ENCODE measurements at places on chromosomes 2 and 18.

- no peak for DNase-seq
Measured at GRCh38 chr2:196413821-196414274, 225.7 kb upstream of the CCDC150 start.

DNA sequence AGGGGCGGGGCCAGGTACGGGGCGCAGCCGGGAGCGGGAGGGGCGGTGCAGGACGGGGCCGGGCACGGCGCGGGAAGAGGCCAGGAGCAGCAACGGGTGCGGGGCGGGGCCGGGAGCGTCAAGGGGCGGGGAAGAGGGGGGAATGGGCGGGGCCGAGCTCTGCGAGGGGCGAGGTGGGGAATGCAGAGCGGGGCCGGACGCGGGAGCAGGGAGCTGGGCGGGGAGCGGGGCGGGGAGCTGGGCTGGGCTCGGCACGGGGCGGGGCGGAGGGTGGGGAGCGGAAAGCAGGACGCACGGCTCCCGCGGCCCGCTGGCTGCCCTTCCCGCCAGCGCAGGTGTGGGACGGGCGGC lies at the start of gene IMPA2:
Gene IMPA2 (plus strand): TSS at position 316 of the 351 bp plus-strand sequence. CDS start 163 bp downstream, outside the sequence.
- DNase-seq, result no peak

- no peak for DNase-seq
Measured at GRCh38 chr2:15594291-15595256, 2.9 kb downstream of the DDX1 start.

- no peak for DNase-seq
Measured at GRCh38 chr18:52577795-52578194, 237.8 kb downstream of the DCC start.

DNA sequence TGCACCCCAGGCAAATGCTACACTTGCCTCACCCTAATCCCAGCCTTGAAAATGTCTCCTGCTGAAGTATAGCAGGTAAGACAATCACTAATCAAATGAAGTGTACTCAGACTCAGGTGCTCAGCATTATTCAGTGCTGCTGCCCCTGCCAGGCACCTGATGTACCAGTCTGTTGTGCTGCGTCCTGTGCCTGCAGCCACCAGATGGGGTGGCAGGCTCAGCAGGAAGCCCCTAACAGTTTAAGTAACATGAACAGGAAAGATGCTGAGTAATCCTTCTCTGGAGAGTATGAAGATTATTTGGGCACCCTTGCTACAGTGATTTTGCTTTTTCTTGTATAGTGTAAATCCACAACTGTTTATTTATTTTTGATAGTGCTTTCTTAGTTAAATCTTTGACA lies 69.1 kb downstream of the TACR1 start:
- DNase-seq, result no peak

DNA sequence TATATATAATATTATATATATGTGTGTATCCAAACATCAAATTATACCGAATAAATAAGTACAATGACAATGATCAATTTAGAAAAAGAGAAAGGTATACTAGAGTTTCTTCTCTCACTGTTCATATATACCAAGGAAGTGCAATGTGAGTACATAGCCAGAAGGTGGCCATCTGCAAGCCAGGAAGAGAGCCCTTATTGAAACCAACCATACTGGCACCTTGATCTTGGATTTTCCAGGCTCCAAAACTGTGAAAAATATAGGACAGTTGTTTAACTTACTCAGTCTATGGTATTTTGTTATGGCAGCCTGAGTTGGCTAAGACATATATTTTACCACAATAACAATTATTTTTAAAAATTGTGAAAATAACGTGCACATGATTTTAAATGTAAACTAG lies 1490.2 kb upstream of the SLC39A10 start:
- no peak for DNase-seq

GRCh38 chr18:29176681-29177080 lies 999.8 kb upstream of the CDH2 start:
- no peak for DNase-seq

GRCh38 chr18:58407263-58407648 lies 221.6 kb downstream of the ALPK2 start:
- DNase-seq, result no peak

DNA sequence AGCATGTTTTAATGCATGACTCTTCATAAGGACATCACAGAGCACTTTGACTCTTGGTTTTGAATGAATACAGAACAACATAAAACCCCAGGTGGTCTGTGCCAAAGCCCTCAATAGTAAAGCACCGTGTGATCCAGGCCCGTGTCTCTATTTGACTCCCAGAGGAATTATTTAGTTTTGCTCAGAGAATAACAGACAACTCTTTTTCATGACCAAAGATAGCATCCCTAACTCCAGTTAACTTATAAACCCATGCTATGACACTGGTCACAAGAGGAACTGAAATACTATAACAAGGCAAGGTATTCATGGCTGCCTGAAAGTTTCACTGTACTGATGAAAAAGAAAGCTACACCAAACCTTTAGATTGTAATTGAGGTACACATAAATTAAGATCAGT lies 128.4 kb downstream of the IKZF2 start:
- no peak for DNase-seq

- DNase-seq, result no peak
Measured at GRCh38 chr18:36744261-36744876, 84.4 kb downstream of the TPGS2 start.

DNA sequence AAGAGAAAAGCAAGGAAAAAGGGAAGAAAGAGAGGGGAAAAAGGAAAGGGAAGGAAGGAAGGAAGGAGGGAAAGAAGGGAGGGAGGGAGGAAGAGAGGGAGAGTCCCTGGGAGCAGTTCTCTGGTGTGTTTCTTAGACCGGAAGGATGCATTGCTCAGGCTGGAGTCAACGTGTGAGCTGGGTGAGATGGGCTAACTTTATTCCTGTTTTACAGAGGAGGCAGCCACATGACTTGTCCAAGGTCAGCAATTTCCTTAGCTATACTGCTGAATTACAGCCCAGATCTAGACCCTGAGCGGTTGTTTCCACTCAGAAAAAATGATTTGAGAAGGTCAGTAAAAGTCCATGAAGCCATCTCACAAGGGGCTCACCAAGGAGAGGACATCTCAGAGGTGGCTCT lies 86.6 kb upstream of the APCDD1 start:
- no peak for DNase-seq

DNA sequence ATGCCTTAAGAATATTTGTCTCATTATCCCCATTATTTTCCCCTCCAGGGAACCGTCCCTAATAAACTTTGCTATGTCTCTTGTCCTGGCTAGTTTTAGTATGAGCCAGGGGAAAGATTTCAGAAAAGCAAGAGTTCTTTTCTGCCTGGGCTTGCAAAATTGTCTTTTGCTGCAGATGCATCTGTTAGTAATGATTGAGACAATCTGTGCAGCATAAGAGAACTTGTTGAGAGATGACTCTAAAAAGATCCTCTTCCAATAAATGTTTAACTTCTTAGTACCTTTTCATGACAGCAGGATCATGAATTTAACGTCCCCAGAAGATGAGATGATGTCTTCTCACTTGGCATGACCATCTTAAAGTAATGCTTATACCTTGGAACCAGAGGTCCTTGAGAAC lies 172.5 kb upstream of the CREB1 start:
- no peak for DNase-seq

- DNase-seq, result no peak
Measured at GRCh38 chr2:88100489-88100858, 27.4 kb downstream of the FABP1 start.

- DNase-seq, result no peak
Measured at GRCh38 chr2:167157523-167157922, 269.2 kb downstream of the XIRP2 start.

- no peak for DNase-seq
Measured at GRCh38 chr2:65382776-65383357, 49.5 kb downstream of the SPRED2 start.

DNA sequence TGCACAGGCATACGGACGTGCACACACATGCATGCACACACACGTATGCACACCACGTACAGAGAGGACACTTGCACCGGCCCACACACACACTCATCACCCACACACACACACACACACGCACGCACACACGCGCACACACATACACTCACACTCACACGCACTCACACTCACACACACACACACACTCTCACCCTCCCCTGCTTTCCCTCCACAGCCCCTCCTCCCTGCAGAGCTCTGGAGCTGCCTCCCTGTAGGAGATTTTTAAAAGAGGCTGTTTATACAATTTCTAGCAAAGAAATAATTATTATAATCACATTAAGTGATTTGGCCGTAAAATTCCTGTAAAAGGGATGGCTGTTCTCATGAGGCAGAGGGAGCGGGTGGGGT lies 36.5 kb upstream of the SNED1 start:
- no peak for DNase-seq

DNA sequence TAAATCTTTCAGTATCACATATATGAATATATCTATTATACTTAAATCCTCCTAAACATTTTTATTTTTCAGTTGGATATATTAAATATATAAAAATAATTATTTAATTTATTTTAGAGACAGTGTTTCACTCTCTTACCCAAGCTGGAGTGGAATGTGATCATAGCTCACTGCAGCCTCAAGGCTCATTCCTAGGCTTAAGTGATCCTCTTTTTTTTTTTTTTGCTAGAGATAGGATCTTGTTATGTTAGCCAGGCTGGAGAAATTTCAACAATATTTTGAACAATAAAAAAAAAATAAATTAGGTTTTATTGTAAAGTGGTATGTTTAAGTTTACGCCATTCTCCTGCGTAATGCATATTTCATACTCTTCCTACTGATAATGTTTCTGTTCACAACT lies 4.2 kb downstream of the SPAST start:
- DNase-seq, result no peak

DNA sequence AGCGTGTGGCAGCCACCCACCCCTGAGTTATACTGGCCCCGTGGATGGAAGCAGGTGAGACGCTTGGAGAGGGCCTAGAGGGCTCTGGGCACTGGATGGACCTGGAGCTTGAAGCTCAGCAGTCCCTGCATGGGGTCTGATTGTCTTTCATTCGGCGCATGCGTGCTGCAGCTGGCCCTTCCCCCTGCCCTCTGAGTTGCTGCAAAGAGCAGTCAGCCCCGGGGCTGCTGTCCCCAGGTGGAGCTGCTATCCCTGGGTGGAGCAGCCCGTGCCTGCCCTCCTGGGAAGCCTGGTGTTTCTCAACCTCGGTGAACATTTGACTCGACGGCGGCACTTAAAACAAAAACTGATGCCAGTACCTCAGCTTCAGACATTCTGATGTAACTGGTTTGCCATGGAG lies 29.6 kb downstream of the IGFBP5 start:
- peak; percentile 85 for DNase-seq

DNA sequence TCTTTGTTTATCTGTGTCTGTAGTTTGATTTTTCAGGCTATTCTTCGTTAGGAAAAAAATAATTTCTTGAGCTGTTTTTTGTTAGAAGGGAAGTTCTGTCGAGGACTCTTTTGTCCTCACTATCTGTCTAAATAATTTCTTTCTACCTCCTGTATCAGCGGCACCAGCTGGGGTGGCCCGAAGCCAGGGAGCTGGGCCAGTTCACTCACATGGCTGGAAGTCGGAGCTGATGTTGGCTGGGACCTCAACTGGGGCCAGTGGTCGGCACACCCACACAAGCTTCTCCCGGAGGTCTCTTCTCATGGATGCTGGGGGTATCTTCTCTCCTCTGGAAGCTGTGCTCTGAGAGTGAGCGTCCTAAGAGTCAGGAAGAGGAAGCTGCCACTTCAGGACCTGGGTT lies 8.0 kb upstream of the PDIA6 start:
- DNase-seq, result no peak

GRCh38 chr2:176269319-176270099 lies at the start of gene MTX2:
Gene MTX2, plus strand, starts transcription at chr2:176269442. Its CDS starts 188 bp downstream, at chr2:176269630.
- peak; percentile 82 for DNase-seq

- no peak for DNase-seq
Measured at GRCh38 chr18:28588884-28589549, 412.1 kb upstream of the CDH2 start.

GRCh38 chr2:217628061-217628460 lies 374.7 kb downstream of the TNS1 start:
- DNase-seq, result no peak

DNA sequence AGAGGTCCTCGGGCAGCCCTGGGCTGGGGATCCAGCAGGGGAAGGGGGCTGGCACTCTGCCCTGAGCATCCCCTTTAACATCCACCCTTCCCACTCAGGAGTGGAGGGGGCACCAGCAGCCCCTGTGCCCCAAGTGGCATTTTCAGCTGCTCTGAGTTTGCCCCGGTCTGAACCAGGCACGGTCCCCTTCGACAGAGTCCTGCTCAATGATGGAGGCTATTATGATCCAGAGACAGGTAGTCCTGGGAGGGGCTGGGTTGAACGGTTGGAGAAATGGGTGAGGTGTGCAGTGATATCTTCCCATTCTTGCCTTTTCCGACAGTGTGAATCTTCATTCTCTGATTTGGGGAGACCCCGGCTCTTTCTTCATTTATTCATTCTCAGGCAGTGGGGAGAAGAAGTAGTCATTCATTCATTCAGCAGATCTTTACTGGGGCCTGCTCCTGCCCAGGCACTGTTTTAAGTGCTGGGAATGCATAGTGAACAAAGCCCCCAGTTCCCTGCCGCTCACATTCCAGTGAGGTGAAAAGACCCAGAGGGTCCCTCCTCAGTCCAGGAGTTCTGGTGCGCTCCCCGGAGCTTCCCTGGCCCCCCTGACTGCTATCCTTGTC lies 1.4 kb upstream of the KHK start:
- DNase-seq, result no peak

DNA sequence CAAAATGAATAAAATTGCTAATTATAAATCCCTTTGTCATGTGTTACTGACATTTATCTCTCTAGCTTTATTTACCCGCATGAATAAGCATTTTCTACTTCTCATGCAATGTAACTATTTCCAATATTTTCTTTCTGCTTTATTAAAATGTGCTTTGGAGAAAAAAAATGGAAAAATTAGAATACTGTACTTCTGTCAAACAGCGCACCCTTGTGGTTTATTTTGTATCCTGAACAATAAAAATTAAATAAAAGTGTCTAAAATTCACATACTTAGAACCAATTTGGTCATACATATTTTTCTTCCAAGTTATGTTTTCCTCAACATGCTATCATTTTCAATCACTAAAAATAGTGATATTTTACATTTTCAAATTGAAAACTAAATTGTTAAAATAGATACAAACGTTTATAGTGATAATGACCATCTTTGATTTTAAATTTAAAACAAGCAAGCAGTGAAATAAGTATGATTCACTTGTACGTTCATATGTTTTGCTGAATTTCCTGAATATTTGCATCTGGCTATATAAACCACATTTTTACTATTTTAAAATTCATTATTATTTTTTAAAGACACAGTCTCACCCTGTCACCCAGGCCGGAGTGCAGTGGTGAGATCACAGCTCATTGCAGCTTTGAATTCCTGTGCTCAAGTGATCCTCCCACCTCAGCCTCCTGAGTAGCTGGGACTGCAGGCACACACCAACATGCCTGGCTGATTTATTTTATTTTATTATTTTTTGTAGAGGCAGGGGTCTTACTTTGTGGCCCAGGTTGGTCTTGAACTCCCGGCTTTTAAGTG lies 95.9 kb upstream of the GRB14 start:
- no peak for DNase-seq

GRCh38 chr2:178943745-178944144 lies 106.2 kb downstream of the CCDC141 start:
- no peak for DNase-seq

- no peak for DNase-seq
Measured at GRCh38 chr18:44061438-44061837, 619.2 kb upstream of the SETBP1 start.

DNA sequence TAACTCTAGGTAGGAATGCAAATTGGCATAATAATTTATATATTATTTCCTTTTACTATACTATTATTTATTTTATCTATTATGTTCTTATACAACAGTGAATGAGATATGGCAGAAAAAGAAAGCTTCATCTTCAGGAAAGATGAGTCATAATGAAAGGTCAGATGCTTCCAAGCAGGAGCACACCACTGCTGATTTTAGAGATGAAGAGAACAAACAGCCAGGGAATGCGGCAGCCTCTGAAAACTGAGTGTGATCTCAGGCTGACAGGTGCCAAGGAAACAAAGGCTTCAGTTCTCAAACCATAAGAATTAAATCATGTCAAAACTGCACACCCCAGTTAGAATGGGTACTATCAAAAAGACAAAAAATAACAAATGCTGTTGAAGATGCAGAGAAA lies 149.0 kb downstream of the CCDC178 start:
- no peak for DNase-seq
